Dermis microvascular lymphatic vessel endothelial cell (primary cell): ENCODE measurements at places on chromosomes 11 and 22. TPM values are rescaled to one million over a fixed set of nuclear protein-coding genes. Genes with fewer than 3 reads are reported as not detected.

C2CD2L gene
- 1.7 and 3.4 TPM in 2 replicates for total RNA-seq

PKP3 gene
- 0.38 and 0.39 TPM in 2 replicates for total RNA-seq

PIWIL4 gene
- 0.51 and 0.76 TPM in 2 replicates for total RNA-seq

OR51Q1 gene
- total RNA-seq = not detected in 2 replicates

SYNGR1 gene
- 0.39 and 0.89 TPM in 2 replicates for total RNA-seq

KDM4E gene
- not detected in 2 replicates for total RNA-seq

DCDC1 gene
- under 0.01 TPM in 2 replicates for total RNA-seq

OR52I1 gene
- not detected in 2 replicates for total RNA-seq

PNPLA5 gene
- not detected in 2 replicates for total RNA-seq

KIF18A gene
- 3.2 and 8.7 TPM in 2 replicates for total RNA-seq

CDHR5 gene
- total RNA-seq = not detected in 2 replicates

APOL3 gene
- total RNA-seq = 118 and 218 TPM in 2 replicates

GAL gene
- total RNA-seq = 0.76 and 2.4 TPM in 2 replicates

UPK3A gene
- not detected in 2 replicates for total RNA-seq

C11orf52 gene
- 0.13 and 0.39 TPM in 2 replicates for total RNA-seq

SLC22A12 gene
- not detected in 2 replicates for total RNA-seq

NUP160 gene
- total RNA-seq = 19.9 and 20.4 TPM in 2 replicates

BRSK2 gene
- total RNA-seq = 0.38 and 0.39 TPM in 2 replicates

IGLL1 gene
- not detected in 2 replicates for total RNA-seq

SERPIND1 gene
- under 0.01 TPM in 1 of 2 replicates, not detected in the other for total RNA-seq

KRTAP5-1 gene
- not detected in 2 replicates for total RNA-seq

NTM gene
- under 0.01 TPM in 1 of 2 replicates, not detected in the other for total RNA-seq

CLMP gene
- under 0.01 TPM in 2 replicates for total RNA-seq

IGSF9B gene
- total RNA-seq = not detected in 2 replicates

GGTLC2 gene
- not detected in 2 replicates for total RNA-seq

TRPC6 gene
- 13.1 and 27.6 TPM in 2 replicates for total RNA-seq

MPZL2 gene
- total RNA-seq = 4.9 and 5.6 TPM in 2 replicates

GRAMD1B gene
- total RNA-seq = 4.3 and 5.5 TPM in 2 replicates

QSER1 gene
- 11.8 and 12.8 TPM in 2 replicates for total RNA-seq

ABCC8 gene
- total RNA-seq = not detected in 2 replicates

JHY gene
- 0.39 and 0.89 TPM in 2 replicates for total RNA-seq

FLRT1 gene
- total RNA-seq = not detected in 2 replicates

FGF3 gene
- not detected in 2 replicates for total RNA-seq

BARX2 gene
- not detected in 2 replicates for total RNA-seq

CATSPERZ gene
- total RNA-seq = 0.25 TPM in 1 of 2 replicates, not detected in the other

GPHA2 gene
- not detected in 2 replicates for total RNA-seq

PGR gene
- under 0.01 TPM in 2 replicates for total RNA-seq

ESAM gene
- 20.1 and 29.3 TPM in 2 replicates for total RNA-seq

ABTB2 gene
- total RNA-seq = 0.13 and 0.25 TPM in 2 replicates

OR2AG1 gene
- not detected in 2 replicates for total RNA-seq

OR2AG2 gene
- total RNA-seq = under 0.01 TPM in 2 replicates

SLC22A25 gene
- total RNA-seq = not detected in 2 replicates

TMEM191B gene
- 0.13 and 0.77 TPM in 2 replicates for total RNA-seq

BLID gene
- 0.13 and 0.39 TPM in 2 replicates for total RNA-seq

KCNJ11 gene
- 0.64 and 2.1 TPM in 2 replicates for total RNA-seq

TRIM6 gene
- total RNA-seq = 0.38 and 3.9 TPM in 2 replicates

OR8G1 gene
- under 0.01 TPM in 1 of 2 replicates, not detected in the other for total RNA-seq

C1QTNF4 gene
- total RNA-seq = 0.13 TPM in 1 of 2 replicates, not detected in the other

MS4A12 gene
- not detected in 2 replicates for total RNA-seq

CARD18 gene
- not detected in 2 replicates for total RNA-seq

DMC1 gene
- total RNA-seq = 0.63 and 0.90 TPM in 2 replicates

FOLR1 gene
- total RNA-seq = not detected in 2 replicates

PTPRCAP gene
- 0.51 TPM in 1 of 2 replicates, not detected in the other for total RNA-seq

SLC35F2 gene
- total RNA-seq = 43.9 and 90.5 TPM in 2 replicates
